Stimulated activated CD8-positive, alpha-beta memory T cell treated with anti-CD3 and anti-CD28 coated beads, Interleukin-4, amount 100 ng/mL, for 4 hours (primary cell): ENCODE measurements at places on chromosomes 4 and X.

- DNase-seq = no peak
Measured at GRCh38 chrX:19886883-19887531, 393 bp downstream of the SH3KBP1 start.

DNA sequence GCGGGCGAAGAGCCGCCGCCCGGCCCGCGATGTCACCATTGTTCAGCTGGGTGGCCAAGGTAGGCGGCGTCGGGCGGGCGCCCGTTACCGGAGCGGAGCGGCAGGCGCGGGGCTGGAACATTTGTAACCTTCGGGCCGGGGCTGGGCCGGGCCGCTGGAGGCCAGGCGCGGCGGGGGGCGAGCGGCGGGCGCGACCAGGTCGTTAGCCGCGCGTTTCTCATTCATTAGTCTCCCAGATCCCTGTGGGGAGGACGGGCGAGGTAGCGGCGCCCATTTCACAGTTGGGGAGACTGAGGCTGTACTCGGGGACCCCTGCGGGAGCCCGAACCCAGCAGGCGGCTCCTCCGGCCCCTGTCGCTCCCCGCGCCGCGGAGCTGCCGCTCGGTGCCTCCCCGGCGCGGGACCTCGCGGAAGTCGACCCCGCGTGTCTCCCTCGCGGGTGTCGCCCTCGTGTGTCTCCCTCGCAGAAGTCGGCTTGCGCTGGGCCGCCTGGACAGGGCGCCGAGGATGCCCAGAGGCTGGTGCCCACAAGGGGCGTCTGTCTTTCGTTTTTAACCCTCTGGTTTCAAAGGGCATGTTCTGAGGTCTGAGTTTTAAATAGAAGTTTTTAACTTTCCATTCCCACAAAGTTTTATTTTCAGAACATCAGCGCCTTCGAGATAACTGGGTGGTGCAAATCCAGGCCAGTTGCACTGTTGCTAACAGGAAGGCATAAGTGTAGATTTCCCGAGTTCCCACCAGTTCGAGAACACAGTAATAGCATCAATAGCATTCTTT is 17.5 kb downstream of the PTTG2 start:
- peak; percentile 61 for DNase-seq

DNA sequence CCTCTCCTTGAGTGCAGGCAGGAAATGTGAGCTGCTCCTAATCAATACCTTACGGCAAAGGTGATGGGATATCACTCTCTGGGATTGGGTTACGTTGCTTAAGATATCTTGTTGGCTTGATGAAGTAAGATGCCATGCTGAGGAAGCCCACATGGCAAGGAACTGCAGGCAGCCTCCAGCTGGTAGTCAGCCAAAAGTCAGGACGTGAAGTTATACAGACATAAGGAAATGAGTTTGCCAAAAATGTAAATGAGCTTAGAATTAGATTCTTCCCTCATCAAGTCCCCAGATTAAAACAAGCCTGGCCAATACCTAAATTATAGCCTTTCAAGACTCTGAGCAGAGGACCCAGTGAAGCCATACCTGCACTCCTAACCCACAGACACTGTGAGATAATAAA is 155.0 kb downstream of the QDPR start:
- no peak for DNase-seq

- DNase-seq = peak; percentile 2
Measured at GRCh38 chrX:87900320-87900908, 382.8 kb downstream of the KLHL4 start.

GRCh38 chr4:144906181-144906925 is 191.6 kb downstream of the ANAPC10 start:
- no peak for DNase-seq

- no peak for DNase-seq
Measured at GRCh38 chr4:37465296-37465695, 220.8 kb downstream of the NWD2 start.

GRCh38 chrX:100673397-100673953 is 29.5 kb downstream of the SRPX2 start:
- no peak for DNase-seq

DNA sequence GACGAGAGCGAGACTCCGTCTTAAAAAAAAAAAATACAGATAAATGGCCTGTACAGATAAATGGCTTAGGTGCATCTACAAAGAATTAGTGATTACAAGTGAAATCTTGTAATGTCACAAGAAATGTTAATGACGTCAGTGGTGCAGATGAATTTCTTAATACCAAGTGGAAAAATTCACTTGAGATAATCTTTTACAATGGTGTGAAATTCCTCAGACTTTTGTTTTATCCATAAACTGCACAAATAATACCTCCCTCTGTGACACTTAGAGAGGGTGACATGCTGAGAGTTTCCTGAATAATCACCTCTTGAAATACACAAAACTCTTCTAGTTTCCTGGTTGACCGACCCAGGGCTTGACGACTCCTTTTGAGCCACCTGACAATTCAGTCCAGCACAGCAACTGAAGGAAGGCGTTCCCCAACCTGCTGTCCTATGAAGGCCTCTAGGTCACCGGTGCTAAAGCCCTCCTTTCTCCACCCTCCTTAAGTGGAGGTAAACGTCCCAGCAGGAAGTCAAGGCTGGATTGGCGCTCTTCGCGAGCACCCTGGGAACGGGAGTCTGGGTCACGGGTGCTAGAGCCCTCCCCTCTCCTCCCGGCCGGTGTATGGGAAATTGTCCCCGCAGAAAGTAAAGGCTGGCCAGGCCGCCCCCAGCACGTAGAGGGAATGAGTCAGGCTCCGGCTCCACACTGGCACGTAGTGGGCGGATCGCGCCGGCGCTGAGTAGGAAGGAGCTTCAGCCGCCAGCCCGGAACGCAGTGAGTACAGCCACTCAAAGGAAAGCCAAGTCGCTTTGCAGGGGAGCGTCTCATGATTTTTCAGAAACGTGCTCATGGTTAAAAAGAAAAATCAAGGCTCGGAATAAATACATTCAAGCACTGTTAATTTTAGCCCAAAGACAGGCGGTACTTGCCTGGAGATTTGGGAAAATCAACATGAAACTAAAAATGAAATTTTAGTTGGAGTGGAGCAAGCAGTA is at the start of gene TMEM144:
TSS of gene TMEM144 (plus strand) at position 662 of the 983 bp plus-strand sequence. CDS start 2,182 bp downstream, outside the sequence.
- DNase-seq = no peak

DNA sequence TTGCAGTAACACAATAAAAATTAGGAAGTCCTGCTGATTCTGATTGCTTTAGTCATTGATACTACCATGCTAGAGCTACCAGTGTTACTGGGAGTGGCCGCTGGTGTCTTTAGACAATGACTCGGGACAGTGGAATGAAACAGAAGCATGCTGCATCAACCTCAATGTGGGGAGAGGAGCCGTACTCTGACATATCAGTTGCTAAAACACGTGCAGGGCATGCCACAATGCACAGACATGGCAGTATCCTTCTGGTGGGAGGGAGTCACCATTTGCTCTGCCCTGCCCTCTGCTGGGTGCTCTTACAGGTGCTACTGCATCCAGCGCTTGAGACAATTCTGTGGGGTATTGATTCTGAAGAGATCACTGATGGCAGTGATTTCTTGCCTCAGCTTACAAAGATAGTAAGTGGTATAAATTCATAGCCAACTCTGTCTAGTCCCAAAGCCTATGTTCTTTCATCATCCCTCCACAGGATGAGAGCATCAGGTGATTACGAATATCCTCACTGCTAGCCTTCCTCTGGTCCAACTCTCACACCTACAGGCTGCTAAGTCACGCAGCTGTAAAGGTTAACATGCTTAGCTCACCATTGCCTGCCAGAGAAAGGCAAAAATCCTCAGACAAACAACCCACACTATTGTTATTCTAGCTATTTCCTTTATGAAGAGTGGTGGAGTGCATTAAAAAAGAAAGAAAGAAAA is 43.7 kb downstream of the NSG1 start:
- no peak for DNase-seq

DNA sequence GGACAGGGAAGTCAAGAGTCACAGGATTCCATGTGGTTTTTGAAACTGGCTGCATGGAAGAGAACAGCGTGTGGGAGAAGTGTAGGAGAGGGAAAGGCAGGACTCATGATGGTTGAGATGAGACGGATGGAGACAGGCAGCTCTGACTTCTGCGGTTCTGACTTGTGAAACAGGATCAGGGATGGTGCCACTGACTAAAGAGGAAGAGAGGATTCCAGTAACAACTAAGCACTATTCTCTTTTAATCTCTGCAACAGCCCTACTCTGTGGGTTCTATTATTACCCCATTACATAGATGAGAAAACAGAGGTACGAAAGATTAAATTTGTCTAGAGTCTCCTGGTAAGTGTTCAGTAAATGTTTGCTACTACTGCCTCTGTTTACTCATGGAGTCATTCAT is 156.3 kb downstream of the CBR4 start:
- no peak for DNase-seq

GRCh38 chrX:107227780-107228485 is 21.5 kb downstream of the DNAAF6 start:
- DNase-seq = no peak

GRCh38 chrX:25191403-25191802 is 175.6 kb upstream of the ARX start:
- no peak for DNase-seq

DNA sequence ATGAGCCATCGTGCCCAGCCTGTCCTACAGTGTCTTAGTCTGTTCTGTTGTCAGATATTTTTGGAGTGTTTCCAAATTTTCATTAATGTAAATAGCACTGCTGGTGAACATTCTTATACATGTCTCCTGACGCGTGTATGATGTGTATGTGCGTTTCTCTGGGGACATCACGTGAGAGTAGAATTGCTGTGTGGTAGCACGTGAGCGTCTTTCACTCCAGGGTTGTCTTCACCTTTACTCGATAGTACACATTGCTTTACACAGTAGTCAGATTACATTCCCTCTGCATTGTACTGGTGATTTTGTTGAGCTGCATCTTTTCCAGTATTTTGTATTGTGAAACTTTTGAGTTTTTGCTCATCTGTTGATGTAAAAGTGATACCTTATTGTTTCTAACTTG is 60.0 kb downstream of the ARHGAP10 start:
- DNase-seq = no peak

DNA sequence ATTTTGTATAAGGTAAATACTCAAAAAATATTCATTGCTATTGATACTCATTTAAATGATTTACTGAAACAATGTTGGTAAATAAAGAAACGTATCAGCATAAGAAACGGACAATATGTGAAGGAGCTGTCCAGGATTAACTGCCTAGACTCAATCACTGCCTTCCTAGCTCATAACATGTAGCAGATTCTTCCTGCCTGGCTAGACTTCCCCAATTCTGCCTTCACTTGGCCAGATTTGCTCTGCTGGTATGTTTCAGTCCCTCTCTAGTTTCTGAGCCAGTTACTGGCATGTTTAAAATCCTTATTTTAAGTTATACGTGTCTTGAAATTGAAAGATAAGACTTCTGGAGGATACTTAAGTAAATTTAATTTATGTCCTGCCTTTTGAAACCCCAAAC is 740.3 kb downstream of the CENPC start:
- DNase-seq = no peak

DNA sequence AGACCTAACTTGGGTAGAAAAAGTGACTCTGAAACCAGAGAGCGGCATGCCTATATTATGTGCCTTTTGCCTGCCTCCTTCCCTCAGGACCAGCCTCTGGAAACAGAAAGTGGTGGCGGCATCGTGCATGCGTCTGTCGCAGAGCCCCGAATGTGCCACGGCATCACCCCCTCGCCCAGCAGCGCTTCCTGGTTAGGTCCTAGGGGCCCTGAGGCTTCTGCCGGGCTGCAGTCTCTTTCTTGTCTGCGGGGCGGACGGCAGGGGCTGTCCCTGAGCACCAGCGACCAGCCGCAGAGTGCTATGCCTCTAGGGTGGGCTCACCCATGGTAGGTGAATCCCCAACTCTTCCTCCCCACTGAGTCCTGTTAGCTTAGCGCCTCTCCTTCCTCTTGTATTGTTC is 68.7 kb downstream of the VSIG4 start:
- DNase-seq = no peak

DNA sequence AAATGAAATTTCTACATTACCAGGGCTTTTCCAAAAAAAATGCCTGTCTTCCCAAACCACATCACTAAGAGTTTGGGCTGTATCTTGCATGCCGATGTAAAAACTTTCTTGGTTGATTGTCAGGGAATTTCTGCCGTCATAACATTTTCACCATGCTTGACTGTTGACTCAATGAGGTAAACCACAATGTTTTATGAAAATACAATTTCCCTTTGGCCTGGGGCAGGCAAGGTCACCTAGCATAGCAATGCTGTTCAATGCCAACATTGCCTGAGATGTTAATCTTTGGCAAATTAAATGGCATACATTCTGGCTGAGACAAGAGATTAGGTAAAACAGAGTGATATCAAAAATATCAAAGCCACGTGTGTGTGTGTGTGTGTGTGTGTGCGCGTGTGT is 137.1 kb upstream of the TBL1X start:
- DNase-seq = no peak

DNA sequence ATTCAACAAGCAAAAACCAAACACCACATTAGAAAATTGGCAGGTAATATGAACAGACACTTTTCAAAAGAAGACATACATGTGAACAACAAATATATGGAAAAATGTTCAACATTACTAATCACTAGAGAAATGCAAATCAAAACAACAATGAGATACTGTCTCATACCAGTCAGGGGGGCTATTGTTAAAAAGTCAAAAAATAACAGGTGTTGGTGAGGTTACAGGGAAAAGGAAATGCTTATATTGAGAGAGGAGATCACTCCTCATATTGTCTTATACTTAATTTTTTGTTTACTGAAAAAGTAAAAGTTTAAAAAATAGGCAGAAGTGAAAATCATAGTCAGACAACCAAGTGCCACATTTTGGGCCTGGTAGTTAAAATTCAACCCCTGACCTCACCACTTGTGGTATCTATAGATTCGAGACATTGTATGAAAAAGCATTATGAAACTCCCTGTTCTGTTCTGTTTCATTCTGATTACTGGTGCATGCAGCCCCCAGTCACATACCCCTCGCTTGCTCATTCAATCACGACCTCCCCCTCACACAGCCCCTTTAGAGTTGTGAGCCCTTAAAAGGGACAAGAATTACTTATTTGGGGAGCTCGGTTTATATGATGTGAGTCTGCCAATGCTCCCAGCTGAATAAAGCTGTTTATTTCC is 153.7 kb upstream of the FGF16 start:
- no peak for DNase-seq
